Spleen (tissue), 13 donors: ENCODE measurements at places on chromosomes 13 and 19. TPM values are rescaled to one million over a fixed set of nuclear protein-coding genes. Genes with fewer than 3 reads are reported as not detected.

GRCh38 chr19:795073-795611 lies 2.1 kb upstream of the PTBP1 start:
- DNase-seq, result no peak

- no peak for DNase-seq
Measured at GRCh38 chr19:18100710-18101109, 3.1 kb downstream of the MAST3 start.

- no peak for DNase-seq
Measured at GRCh38 chr13:45615501-45616101, at the start of gene ERICH6B. Gene ERICH6B (minus strand): TSS chr13:45615739. CDS start chr13:45597005, 18,734 bp downstream.

GRCh38 chr13:40341096-40341471 lies 325.4 kb downstream of the FOXO1 start:
- no peak for DNase-seq

- no peak for DNase-seq
Measured at GRCh38 chr13:94974015-94974951, 261.9 kb upstream of the SOX21 start.

DNA sequence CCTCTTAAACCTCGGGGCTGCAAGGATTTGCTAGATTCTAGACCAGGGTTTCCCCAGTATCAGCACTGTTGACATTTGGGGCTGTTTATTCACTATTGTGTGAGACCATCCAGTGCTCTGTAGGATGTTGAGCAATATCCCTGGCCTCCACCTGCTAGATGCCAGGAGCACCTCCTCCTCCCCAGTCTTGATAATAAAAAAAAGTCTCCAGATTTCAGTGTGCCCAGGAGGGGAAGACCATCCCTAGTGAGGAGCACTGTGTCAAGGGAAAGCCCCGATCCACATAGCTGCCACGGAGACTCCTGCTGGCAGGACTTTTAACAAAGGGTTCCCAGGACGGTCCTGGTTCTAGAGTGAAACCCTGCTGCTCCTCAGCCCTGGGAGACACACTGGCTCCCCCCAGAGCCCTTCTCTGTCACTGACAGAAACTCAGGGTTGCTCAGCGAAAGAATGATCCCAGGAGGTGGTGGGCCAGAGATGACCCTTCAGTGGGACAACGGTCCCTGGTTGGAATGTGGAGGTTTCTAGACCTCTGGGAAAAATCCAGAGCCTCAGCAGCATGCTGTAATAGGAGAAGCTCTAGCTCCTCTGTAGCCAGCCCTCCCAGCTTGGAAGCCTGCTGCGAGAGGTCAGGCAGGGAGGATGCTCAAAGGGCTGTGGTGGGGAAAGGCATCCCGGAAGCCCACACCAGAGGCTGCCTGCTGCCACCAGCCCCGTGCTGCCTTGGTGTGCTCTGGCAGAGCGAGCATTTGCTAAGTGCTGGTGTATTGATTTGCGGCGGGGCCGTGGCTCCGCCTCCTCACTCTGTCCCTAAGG lies 20.3 kb downstream of the LYL1 start:
- DNase-seq, result no peak

GRCh38 chr19:40612831-40613689 lies 11.9 kb downstream of the LTBP4 start:
- DNase-seq, result peak; percentile 88

LSR gene
- total RNA-seq, result 18.1 TPM

CYSLTR2 gene
- 5.2 TPM for total RNA-seq

GRCh38 chr13:50215399-50215798 lies 200.2 kb downstream of the KCNRG start:
- DNase-seq, result no peak

DNA sequence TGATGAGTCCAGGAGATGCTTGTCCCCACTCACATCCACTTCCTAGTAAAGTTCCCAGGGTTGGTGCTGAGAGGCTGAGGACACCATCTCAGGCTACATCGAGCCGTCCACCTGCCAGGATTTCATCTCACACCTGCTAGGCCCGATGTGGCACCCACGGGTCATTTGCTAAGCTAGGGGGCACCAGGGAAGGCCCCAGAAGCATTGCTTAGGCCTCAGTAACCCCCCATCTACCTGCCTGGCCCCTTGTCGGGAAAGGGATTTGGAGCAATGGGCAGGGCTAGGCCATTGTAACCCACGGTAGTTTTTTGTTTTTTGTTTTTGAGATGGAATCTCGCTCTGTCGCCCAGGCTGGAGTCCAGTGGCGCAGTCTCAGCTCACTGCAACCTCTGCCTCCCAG lies 51.8 kb downstream of the F2RL3 start:
- peak; percentile 10 for DNase-seq

MTUS2 gene
- total RNA-seq, result 1.3 TPM

DNA sequence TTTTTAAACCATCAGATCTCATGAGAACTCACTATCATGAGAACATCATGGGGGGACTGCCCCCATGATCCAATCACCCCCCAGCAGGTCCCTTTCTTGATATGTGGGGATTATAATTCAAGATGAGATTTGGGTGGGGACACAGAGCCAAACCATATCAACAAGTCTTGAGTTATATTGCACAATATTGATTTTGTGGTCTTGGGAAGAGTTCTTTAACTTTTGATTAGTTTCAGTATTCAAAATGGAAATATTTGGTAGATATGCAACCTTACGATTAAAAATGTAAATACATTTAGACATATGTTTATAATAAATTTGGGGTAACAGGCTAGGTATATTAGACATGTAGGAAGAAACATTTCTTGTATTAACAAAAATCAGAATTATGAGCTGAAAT lies 188.2 kb downstream of the GPC5 start:
- DNase-seq, result no peak

DNA sequence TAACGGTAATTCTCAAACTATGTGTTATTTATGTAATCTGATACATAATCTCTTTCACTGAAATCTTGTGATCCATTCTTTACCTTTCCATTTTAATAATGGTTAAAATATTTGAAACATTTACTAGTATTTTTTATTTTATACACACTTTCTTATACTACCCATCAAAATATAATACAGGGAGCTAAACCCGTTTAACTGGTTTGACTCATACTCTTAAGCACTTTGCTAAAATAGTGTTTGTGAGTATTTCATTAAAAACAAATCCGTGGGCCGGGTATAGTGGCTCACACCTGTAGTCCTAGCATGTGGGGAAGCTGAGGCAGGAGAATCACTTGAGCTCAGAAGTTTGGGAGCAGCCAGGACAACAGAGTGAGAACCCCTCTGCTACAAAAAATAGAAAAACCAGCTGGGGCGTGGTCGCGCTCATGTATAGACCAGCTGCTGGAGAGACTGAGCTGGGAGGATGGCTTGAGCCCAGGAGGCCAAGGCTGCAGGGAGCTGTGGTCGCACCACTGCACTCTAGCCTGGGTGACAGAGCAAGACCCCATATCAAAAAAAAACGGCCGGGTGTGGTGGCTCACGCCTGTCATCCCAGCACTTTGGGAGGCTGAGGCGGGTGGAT lies 43.8 kb upstream of the DCUN1D2 start:
- peak; percentile 29 for DNase-seq

GRCh38 chr19:35757231-35757748 lies 461 bp upstream of the HSPB6 start:
- DNase-seq, result peak; percentile 87

DNA sequence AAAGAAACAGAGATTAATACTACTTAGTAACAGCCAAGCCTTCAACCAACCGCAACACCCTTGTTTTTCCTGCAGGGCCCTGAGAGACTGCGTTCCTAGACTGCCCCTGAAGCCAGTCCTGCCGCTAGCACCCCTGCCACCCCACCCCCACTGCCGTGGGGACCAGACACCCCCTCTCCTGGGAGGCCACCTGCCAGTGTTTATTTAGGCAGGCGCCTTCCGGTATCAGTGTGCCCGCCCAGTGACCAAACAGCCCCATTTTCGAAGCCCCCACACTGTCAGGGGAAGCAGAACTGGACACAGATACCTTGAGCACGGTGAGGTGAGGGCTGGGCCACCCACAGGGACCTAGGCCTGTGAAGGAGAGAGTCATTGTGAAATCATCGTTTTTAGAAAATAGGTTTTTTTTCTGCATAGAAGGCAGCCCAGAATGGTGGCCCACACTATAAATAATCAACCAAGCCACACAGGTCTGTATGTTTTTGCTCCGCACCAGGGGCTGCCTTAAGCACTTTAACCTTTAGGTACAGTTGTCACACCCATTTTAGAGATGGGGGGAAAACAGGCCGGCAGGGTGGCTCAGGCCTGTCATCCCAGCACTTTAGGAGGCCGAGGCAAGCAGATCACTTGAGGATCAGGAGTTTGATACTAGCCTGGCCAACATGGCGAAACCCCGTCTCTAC lies 3.5 kb upstream of the TLE5 start:
- DNase-seq, result peak; percentile 89

GRCh38 chr19:4967738-4968461 lies 1.0 kb upstream of the KDM4B start:
- no peak for DNase-seq

DNA sequence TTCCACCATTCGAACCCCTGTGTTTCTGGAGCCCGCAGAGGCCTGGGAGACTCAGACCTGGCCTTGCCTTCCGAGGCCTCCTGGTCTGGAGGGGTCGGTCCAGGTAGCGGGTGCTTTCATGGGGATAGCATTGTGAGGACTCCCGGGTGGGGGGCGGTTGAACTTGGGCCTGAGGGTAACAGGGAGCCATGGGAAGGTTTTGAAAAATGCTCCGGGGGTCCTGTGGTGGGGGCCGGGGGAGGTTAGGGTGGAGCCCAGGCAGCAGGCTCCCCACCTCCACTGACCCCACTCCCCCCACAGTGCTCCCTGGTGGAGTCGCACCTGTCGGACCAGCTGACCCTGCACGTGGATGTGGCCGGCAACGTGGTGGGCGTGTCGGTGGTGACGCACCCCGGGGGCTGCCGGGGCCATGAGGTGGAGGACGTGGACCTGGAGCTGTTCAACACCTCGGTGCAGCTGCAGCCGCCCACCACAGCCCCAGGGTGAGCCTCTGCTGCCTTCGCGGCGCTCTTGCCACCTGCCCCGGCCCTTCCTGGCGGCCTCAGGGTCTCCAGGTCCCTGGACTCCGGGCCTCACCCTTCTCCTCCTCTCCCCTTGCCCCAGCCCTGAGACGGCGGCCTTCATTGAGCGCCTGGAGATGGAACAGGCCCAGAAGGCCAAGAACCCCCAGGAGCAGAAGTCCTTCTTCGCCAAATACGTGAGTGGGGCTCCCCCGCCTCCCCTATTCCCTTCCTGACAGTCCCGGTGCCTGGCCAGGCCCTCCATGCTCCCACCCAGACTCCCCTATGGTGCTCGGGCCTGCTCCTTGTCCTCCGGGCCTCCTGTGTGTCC lies 3.8 kb upstream of the GARIN5A start:
- peak; percentile 62 for DNase-seq

GRCh38 chr19:33303791-33304345 lies 1.5 kb upstream of the CEBPA start:
- DNase-seq, result peak; percentile 84

SYNE4 gene
- total RNA-seq, result 1.3 TPM

DNA sequence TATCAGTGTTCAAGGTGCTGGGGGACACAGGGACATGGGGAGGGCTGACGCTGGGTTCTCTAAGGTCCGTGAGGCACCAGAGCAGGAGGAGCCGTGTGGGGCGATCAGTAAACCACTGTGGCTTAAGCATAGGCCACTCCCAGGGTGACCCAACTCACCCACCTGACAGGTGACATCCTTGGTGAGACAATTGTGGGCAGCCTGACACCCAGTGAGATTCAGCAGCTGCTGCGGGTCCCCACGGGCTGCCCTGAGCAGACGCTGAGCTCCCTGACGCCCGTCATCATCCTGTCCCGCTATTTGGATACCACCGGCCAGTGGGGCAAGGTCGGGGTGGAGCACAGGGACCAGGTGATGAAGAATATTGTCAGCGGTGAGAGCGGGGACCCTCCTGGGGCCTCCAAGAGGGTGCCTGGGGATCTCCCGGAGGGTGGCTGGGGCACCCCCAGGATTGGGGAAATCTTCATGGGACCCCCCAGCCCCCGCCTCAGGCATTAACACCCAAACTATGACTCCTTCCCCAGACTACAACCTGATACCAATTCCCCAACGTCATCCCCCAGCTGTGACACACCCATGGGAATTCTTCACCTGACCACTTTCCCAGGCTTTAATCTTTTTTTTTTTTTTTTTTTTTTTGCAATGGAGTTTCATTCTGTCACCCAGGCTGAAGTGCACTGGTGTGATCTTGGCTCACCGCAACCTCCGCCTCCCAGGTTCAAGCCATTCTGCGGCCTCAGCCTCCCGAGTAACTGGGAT lies 33.3 kb upstream of the SHFL start:
- no peak for DNase-seq

CGB3 gene
- not detected for total RNA-seq

GRCh38 chr19:52188822-52189734 lies 774 bp upstream of the PPP2R1A start:
- DNase-seq, result peak; percentile 100

DNA sequence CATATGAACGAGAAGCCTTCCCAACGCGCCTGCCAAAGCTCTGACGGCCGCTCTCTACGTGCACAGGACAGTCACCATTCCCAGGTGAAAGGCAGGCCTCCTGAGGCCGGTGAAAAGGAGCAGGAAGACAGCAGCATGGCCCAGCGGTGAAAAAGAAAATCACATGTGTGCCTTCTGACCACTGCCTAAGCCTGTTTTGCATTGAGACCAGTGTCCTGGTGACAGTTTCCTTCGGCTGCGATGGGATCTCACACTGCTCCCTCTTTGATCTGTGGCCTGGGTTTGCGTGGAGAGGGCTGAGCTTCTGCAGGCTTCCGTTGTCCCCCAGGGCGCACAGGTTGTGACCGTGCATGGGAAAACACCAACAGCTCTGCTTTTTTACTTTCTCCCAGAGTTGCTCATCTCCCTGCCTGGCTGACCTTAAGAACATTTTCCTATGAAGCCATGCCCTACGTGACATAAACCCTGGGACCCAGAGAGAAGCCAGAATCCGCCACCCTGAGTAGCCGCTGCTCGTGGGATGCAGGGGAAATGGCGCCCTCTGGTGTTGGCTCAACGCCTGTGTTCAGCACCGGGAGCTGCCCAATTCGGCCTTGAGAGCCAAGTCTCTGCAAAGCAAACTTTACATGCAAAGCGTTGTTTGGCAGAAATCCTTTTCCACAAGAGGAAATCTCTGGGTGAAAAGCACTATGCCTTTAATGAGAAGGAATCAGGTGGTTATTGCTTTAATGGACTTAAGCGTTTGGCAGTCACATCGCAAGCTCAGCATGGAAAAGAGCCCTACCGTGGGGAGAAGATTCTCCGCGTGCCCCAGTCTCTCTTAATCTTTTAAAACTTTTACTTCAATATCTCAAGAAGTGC lies 112.2 kb upstream of the GPR12 start:
- peak; percentile 78 for DNase-seq

GRCh38 chr19:23118400-23118799 lies 1.6 kb downstream of the ZNF730 start:
- no peak for DNase-seq

DNA sequence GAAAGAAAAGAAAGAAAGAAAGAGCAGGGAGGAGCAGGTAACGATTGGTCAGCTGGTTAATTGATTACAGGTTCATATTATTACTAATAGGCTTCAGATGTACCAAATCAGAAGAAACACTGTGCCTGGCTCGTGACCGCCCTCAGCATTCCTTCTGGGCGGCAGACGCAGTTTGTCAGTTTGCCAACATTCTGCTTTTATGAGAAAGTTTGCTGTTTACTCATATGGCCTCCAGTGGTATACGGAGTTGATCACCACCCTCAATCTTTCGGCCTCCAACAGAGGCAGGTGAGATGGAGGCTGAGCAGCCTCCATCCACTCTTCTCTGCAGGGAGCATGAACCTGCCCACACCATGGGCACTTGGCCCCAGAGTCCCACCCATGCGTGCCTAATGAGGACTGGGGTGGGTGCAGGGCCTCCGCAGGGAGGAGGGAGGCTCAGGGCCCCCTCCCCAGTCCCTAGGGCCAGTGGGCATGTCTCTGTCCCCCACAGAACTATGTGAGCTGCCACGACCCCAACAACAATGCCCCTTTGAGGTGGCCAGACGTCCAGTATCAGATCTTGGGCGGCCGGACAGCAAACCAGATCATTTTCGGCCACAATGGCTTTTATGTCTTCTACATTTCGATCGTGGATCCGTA lies 8.8 kb downstream of the PRR22 start:
- DNase-seq, result no peak

PSG6 gene
- total RNA-seq, result not detected
